ENCODE measurements at places on chromosomes 3 and 15. TPM values are rescaled to one million over a fixed set of nuclear protein-coding genes. Genes with fewer than 3 reads are reported as not detected.
A peak's percentile ranks its signal among the peaks of the same experiment; 100 is the strongest.

DNA sequence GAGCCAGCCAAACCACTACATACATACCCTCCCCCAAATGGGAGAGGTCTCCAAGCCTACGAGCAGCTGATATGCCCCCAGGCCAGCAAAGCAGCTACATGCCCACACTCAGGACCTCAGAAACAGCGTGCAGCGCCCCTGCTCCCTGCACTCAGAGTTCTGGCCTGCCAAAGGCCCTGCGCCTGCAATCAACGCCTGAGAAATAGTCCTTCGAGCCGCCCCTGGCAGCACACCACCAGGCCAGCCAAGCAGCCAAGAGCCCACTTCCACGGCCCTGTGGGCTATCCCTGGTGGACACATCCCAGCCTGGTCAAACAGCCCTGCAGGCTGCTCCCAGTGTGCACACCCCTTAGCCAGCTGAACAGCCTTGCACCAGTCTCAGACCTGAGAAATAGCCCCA is 139.1 kb downstream of the DMXL2 start:
- H3K27me3 ChIP-seq: no peaks in the 10 kb centered on the region
- no peak for DNase-seq
- H3K36me3 ChIP-seq: no peaks in the 10 kb centered on the region
- no peak overlapping the region for H3K4me3 ChIP-seq
- no peaks in the 10 kb centered on the region for H3K4me1 ChIP-seq

Gene XYLB
- 4.4 TPM for total RNA-seq

GRCh38 chr3:35500641-35501350 is 138.5 kb upstream of the ARPP21 start:
- no peak for DNase-seq
- H3K36me3 ChIP-seq: no peaks in the 10 kb centered on the region
- H3K27ac ChIP-seq: no peak overlapping the region
- peaks cover 46% of the 10 kb centered on the region for H3K27me3 ChIP-seq
- no peak overlapping the region for H3K4me3 ChIP-seq

DNA sequence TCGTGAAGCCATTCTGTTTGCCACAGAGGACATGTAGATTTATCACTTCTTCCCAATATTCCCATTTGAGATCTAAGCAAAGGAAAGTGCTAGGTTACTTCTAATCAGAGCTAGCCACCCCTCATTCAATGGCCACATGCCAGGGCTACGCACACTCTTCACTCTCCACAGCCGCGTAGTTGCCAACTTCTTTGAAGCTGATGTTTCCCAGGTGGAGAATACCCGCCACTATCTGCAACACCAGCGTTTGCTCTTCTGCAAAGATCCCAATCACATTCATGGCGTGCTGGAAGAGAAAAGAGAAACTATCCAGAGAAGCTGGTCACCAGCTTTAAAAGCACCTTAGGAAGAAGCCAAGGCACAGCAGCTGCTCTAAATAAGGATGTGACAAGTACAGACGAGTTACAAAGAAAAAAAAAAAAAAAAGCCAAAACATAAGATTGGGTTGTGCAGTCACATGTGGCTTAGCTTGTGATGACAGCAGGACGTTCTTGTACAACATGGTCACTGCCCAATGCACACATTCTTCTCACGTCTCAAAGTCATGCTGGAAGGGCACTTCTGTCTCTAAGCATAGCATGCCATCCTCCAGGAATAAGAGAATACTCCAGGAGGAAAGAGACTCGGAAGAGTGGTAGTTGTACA is 16.4 kb downstream of the LDHAL6B start:
- H3K27me3 ChIP-seq: no peaks in the 10 kb centered on the region
- no peak overlapping the region for H3K27ac ChIP-seq
- peaks cover 44% of the 10 kb centered on the region for H3K36me3 ChIP-seq
- H3K4me3 ChIP-seq: no peak overlapping the region
- peaks cover 4% of the 10 kb centered on the region for H3K4me1 ChIP-seq
- no peak for DNase-seq

GRCh38 chr3:24521420-24522145 is 26.9 kb upstream of the THRB start:
- H3K4me1 ChIP-seq: peaks cover 5% of the 10 kb centered on the region
- peak overlapping the region; percentile 7 for H3K27ac ChIP-seq
- H3K36me3 ChIP-seq: no peaks in the 10 kb centered on the region
- DNase-seq: peak; percentile 52
- H3K4me3 ChIP-seq: peak overlapping the region; percentile 61

DNA sequence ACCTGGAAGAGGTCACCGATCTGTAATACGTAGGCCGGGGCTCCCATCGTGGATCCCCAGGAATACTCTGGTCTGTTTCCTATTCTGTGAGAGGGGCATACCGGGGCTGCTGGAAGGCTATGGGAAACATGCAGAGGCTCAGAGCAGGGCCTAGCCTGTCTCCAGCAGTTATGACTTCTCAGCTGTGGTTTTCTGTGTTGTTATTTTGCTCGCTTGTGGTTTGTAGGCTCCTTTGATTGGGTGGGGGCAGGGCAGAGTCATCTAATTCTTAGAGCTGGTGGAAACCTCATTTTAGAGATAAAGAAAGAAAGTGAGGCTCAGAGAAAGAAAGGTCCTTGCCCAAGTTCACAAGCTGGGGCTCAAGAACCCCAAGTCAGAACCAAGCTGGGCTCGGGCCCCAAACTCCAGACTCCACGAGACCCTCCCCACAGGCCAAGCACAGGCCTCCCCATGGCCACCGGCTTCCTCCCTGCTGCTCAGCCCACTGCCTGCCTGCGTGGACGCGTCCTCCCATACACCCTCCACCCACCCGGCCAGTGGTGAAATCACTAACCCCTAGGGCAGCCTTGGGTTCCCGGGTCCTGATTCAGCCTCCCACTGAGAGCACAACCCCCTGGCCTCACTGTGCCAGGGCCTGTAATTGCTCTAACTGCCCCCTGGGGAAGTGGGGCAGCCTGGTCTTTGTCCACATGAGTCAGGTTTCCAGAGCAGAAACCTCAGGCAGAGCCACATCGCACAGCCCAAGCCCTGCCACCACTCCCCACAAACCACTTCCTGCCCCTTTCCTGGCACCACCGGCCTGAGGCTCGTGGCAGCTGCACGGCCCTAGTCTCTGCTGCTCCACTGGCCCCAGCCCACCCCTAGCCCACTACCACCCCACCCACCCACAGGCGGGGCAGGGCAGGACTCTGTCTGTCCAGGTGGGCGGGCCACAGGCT is 270.8 kb downstream of the UACA start:
- peak; percentile 86 for DNase-seq
- H3K27ac ChIP-seq: peak overlapping the region; percentile 92
- peaks cover 37% of the 10 kb centered on the region for H3K4me1 ChIP-seq
- no peak overlapping the region for H3K4me3 ChIP-seq
- H3K36me3 ChIP-seq: no peaks in the 10 kb centered on the region
- no peaks in the 10 kb centered on the region for H3K27me3 ChIP-seq

- H3K36me3 ChIP-seq: no peaks in the 10 kb centered on the region
- H3K27ac ChIP-seq: no peak overlapping the region
- H3K27me3 ChIP-seq: peaks cover 66% of the 10 kb centered on the region
Observed at GRCh38 chr3:63470745-63471144, 181.7 kb upstream of the SNTN start.

Gene UBA7
- 3.8 TPM for total RNA-seq

DNA sequence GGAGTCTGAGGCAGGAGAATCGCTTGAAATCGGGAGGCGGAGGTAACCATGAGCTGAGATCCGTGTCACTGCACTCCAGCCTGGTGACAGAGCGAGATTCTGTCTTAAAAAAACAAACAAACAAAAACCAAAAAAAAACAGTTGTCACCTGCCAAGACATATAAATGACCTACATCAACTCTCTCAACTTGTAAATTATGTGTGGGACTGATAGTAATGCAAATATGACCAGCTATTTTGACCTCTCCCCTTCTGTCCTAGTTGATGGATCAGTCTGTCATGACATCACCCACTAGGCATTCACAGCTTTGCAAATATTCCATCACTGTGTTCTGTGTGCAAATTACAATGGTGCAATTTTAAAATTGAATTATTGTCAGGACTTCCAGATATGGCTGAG is 175.4 kb downstream of the EBLN2 start:
- H3K4me3 ChIP-seq: no peak overlapping the region
- H3K36me3 ChIP-seq: no peaks in the 10 kb centered on the region
- H3K4me1 ChIP-seq: no peaks in the 10 kb centered on the region

GRCh38 chr3:66036586-66037148 is 2.1 kb downstream of the MAGI1 start:
- no peak overlapping the region for H3K27ac ChIP-seq
- no peaks in the 10 kb centered on the region for H3K36me3 ChIP-seq
- peaks cover 25% of the 10 kb centered on the region for H3K4me1 ChIP-seq
- peaks cover 8% of the 10 kb centered on the region for H3K27me3 ChIP-seq

Gene CATSPER2
- 7.0 TPM for total RNA-seq

DNA sequence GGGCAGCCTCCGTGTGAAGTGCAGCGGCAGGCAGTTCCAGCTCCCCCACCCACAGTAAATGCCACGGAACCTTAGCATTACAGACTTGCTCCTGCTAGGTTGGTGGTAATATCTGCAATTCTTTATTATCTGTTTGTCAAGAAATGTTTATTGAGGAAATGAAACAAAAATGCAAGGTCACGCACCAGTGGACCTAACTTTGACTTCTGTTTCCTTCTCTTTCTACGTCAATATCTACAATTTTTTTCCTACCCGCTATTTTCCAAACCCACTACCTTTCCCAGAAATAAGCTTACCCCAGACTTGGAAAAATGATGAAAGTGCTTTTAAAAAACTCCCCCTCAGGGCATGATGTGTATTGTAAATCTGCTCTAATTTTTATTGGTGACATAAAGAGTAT is 18.9 kb downstream of the ILDR1 start:
- peaks cover 14% of the 10 kb centered on the region for H3K4me1 ChIP-seq
- no peaks in the 10 kb centered on the region for H3K27me3 ChIP-seq
- H3K36me3 ChIP-seq: no peaks in the 10 kb centered on the region
- DNase-seq: no peak

Gene SENP7
- total RNA-seq: 11.9 TPM

GRCh38 chr15:77807115-77807514 is 174.4 kb upstream of the LINGO1 start:
- no peak overlapping the region for H3K27ac ChIP-seq
- no peak for DNase-seq
- no peaks in the 10 kb centered on the region for H3K36me3 ChIP-seq
- H3K4me3 ChIP-seq: no peak overlapping the region

DNA sequence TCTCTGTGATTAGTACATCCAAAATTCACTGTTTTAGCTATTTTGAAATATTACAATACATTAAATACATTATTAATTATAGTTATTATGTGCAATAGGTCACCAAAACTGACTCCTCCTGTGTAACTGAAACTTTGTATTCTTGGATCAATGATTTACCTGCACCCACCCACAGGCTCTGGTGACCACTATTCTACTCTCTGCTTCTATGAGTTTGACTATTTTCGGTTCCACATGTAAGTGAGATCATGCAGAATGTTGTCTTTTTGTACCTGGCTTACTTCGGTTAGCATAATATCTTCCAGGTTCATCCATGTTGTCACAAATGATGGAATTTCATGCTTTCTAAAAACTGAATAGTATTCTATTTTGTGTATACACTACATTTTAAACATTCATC is 43.8 kb downstream of the SLC2A2 start:
- no peak overlapping the region for H3K4me3 ChIP-seq
- no peaks in the 10 kb centered on the region for H3K4me1 ChIP-seq
- H3K27ac ChIP-seq: no peak overlapping the region
- DNase-seq: no peak
- no peaks in the 10 kb centered on the region for H3K36me3 ChIP-seq
- H3K27me3 ChIP-seq: no peaks in the 10 kb centered on the region

Gene PDE12
- 23.1 TPM for total RNA-seq

GRCh38 chr3:128307029-128307633 is 153.8 kb downstream of the EEFSEC start:
- H3K27me3 ChIP-seq: no peaks in the 10 kb centered on the region
- H3K4me1 ChIP-seq: no peaks in the 10 kb centered on the region
- DNase-seq: no peak
- no peak overlapping the region for H3K27ac ChIP-seq
- no peak overlapping the region for H3K4me3 ChIP-seq
- H3K36me3 ChIP-seq: no peaks in the 10 kb centered on the region

Gene RHCG
- not detected for total RNA-seq

DNA sequence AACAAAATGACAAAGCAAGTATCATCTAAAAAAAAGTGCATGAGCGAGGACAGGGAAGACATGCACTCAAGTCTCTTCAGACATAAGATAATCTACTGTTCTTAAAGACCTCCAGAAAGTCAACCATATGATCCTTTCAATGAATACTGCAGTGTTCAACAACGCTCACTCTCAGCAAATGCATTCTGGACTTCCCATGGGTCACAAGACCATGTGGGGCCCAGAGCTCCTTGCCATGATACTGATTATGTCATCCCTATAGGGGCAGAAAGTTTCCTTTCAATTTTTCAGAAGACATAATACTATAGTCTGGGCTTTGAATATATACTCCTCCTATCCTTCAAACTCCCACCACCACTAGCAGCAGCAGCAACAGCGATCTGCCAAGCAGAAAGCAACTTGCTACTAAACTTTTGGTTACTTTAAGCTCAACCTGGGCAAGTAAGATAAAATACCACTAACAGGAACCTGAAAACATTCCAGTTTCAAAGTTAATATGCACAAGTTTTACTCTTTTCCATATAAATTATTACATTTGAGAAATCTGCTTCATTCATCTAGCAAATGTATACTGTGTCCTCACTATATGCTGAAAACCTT is 143.5 kb downstream of the ADAM10 start:
- H3K4me1 ChIP-seq: no peaks in the 10 kb centered on the region
- no peaks in the 10 kb centered on the region for H3K27me3 ChIP-seq
- no peak for DNase-seq
- H3K27ac ChIP-seq: no peak overlapping the region
- peaks cover 30% of the 10 kb centered on the region for H3K36me3 ChIP-seq

- peaks cover 8% of the 10 kb centered on the region for H3K36me3 ChIP-seq
- H3K4me3 ChIP-seq: peak overlapping the region; percentile 55
- peak; percentile 78 for DNase-seq
- peaks cover 45% of the 10 kb centered on the region for H3K4me1 ChIP-seq
Observed at GRCh38 chr3:46690798-46691197, 2.7 kb downstream of the ALS2CL start.

- H3K27ac ChIP-seq: no peak overlapping the region
- peaks cover 12% of the 10 kb centered on the region for H3K27me3 ChIP-seq
- H3K36me3 ChIP-seq: no peaks in the 10 kb centered on the region
- DNase-seq: no peak
Observed at GRCh38 chr3:46214751-46215352, 6.7 kb upstream of the CCR1 start.

GRCh38 chr3:183980403-183980802 is 37.3 kb downstream of the ABCC5 start:
- no peak overlapping the region for H3K4me3 ChIP-seq
- peak overlapping the region; percentile 66 for H3K27ac ChIP-seq
- H3K36me3 ChIP-seq: peaks cover 55% of the 10 kb centered on the region
- peak; percentile 22 for DNase-seq

Gene PAK6
- 9.3 TPM for total RNA-seq
